ENCODE measurements at places on chromosomes 12 and 14. TPM values are rescaled to one million over a fixed set of nuclear protein-coding genes. Genes with fewer than 3 reads are reported as not detected.

DNA sequence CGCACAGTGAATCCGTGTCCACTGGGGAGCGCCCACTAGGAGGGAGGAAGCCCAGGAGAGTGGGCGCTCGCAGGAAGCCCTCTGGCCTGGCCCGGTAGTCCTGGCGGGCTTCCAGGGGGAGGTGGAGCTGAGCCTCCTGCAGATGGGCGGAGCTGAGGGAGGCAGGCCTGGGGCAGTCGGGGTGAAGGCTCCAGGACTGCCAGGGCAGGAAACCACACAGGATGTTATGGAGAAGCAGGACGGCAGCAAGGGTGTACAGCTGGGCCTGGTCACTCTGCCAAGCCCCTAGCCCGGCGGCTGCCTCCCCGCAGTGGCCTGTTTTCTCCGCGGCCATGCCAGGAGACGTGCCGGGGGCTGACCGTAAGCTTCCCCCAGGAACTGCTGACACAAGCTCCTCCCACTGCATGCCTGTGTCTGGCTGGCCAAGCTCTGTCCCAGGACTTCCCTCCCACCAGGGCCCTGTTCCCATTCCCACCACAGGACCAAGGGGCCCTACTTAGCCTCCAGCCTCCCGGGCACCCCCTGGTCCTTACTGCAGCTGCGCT lies 143.4 kb upstream of the C14orf180 start:
- DNase-seq = peak; percentile 55

PLEKHD1 gene
- total RNA-seq = 0.48 TPM

DNA sequence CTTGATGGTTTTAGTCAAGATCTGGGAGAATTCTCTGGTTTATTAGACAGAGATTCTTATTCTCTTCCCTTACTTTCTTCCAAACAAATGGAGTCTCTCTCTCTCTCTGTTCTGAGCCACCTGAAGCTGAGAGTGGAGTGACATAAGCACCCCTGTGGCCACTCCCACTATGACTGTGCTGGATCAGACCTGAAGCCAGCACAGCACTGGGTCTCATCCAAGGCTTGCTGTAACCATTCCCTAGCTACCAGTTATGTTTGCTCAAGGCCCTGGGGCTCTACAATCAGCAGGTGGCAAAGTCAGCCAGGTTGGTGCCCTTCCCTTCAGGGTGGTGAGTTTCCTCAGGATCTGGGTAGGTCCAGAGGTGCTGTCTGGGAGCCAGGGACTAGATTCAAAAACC lies 568.5 kb downstream of the AACS start:
- no peak for DNase-seq

KERA gene
- total RNA-seq = not detected

CCND2 gene
- 223 TPM for total RNA-seq
